NCI-H1092 treated with DMSO at 0.1 percent for 48 hours (cell line): ENCODE measurements at places on chromosomes 4 and X.

DNA sequence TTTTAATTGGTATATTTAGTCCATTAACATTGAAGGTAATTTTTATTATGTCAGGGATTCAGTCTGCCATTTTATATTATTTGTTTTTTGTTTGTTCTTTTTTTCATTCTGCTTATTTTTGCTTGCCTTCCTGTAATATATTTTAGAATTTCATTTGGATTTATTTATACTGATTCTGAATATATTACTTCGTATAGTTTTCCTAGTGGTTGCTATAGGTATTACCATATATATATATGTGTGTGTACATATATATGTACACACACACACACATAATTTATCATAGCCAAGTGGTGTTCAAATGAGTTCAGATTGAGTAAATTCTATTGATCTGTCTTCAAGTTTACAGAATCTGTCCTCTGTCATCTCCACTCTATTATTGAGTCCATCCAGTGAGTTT is 11.2 kb downstream of the CITED1 start:
- no peak for DNase-seq

GRCh38 chr4:38500433-38500832 is 163.6 kb upstream of the KLF3 start:
- DNase-seq, result no peak

GRCh38 chrX:134926864-134927263 is 63.9 kb upstream of the SMIM10 start:
- no peak for DNase-seq

- no peak for DNase-seq
Observed at GRCh38 chrX:94493405-94493804, 819.4 kb downstream of the FAM133A start.

DNA sequence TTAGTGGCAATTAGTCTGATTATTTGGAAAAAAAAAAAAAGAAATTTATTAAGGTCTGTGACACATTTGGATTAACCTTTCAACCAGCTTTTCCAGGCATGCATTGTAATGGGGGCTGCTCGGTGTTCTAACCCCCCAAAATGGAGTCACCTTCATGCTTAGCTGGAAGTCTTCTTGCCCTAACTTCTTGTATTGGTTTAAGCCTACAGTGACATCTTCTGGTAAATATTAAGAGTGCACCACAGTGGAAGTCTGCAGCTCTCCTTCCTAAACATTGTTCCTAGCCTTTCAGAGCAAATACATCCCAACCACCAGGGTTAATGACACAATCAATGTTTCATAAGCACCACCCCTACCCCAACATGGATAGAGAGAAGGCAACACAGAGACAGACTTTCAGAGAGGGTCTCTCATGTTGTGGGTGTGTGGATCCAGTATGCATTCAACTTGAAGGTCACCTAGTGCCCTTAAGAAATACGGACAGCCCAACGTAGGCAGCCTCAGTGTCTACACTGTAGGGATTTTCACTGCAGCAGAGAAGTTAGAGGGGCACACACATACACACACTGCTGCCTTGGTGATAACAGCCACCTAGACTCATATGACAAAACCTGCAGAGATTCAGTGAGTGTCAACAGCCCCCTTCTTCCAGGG is 142.9 kb upstream of the MBNL3 start:
- peak; percentile 26 for DNase-seq

DNA sequence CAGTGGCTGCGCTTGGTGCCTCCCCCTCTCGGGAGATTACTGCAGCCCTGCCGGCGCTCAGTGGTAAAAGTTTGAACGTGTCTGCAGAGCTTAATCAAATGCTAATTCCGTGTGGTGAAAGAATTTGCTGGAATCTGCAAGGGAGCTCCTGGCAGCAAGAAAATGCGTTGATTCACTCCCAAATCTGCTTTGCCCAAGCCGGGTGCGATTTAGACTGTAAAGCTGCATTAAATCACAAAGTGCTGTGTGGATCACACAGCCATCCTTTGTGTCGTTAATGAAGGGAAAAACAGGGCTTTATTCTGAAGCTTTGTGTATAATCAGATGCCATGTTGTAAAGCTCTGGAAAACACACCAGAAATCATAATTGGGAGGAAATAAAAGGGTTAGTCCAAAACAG is 444.1 kb downstream of the BCOR start:
- no peak for DNase-seq

GRCh38 chr4:65311120-65311519 is 359.2 kb downstream of the EPHA5 start:
- DNase-seq, result no peak

DNA sequence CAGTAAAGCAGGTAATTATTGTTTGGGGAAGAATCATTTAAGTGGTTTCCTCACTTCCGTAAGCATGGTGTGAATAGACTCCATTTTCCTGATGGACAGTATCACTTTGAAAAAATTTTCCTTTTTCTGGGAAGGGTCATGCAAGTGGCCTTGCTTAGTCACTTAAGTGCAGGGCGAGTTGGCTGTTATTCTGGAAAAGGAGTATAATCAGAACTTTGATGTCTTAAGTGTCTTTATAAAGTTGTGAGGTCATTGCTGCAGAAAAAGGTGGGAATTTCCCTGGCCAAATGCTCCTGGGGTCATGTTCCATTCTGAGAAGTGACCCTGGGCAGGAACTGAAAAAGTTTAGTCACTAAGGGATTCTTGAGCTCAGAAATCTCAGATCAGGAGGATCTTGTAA is 146.1 kb upstream of the OTUD4 start:
- no peak for DNase-seq

DNA sequence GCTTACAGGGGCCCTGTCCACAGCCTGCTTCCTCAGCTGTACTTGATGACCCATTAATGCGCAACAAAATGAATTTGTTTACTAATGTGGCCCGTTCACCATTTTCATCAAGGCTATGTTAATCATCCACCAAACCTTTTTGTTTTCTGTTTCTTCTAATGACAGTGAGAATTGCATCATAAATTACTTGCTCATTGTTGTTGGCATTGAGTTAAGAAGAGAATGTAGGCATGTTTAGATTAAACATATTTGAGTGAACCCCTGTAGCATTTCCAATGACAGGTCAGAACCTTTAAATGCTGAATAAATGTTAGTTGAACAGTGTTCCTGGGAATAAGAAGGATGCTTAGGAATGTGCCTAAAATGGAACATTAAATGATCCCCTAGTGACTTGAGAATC is 183.4 kb downstream of the SPRY1 start:
- no peak for DNase-seq

- DNase-seq, result peak; percentile 34
Observed at GRCh38 chr4:55758066-55758465, 61.5 kb upstream of the EXOC1L start.

- no peak for DNase-seq
Observed at GRCh38 chr4:21973850-21974249, 25.3 kb upstream of the KCNIP4 start.

DNA sequence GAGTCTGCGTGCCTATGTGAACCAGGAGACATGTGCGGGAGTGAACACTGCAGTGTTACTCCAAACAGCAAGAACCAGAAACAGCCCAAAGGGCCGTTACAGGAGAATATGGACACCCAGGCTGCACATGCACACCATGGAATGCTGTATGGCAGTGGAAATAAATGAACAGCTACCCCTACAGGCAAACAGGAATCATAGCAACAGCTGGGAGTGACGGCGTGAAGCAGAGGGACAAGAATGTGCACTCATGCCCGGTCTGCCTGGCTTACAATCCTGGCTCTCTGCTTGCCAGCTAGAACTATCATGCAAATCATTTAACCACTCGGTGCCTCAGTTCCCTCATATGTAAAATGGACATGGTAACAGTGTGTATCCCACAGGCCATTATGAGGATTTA is 16.6 kb downstream of the GPKOW start:
- DNase-seq, result peak; percentile 5

DNA sequence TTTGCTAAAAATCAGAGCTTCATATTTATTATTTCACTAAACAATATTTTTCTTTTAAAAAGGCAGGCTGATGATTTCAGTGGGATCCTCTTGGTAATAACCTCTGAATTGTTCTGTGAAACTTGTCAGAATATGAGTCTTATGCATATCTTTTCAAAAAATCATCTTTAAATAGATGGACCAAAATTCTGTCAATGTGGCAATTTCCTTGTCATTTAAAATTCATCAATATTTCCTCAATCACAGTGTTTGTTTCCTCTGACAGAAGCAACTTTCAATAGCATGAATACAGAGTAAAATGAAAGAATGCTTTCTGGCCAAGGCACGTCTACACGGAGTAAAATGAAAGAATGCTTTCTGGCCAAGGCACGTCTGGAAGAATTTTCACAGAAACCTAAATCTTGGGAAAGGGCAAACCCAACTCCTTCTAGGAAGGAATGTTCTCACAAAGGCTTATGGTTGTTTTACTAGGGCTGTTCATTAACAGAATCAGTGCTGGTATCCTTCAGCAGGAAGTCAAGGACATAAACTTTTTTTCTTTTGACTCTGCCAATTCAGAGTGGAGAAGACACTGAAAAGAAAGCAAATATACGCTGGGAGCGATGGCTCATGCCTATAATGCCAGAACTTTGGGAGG is 99.0 kb upstream of the GPR34 start:
- no peak for DNase-seq

- DNase-seq, result no peak
Observed at GRCh38 chrX:31420302-31420701, 348.5 kb upstream of the FTHL17 start.

- DNase-seq, result no peak
Observed at GRCh38 chrX:20315140-20315539, 48.4 kb upstream of the RPS6KA3 start.

- DNase-seq, result no peak
Observed at GRCh38 chrX:154327038-154327820, 31.6 kb downstream of the TKTL1 start.

DNA sequence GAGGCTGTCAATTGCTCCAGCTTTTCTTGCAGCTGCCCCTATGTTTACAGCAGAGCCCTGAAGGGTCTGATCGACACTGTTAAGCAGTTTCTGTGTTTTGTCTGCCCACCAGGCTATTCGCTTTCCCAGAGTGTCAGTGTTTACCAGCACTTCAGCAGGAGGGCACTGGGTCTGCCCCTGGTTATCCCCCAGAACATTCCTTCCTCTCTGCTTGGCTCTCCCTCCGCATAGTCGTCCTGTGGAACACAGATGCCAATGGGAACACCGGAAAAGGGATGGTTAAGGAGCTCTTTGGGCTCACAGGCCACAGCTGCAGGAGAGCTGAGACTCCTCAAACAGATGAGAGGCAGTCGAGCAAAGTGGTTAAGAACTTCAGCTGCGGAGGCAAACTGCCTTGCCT is 71.3 kb upstream of the FBXW7 start:
- DNase-seq, result peak; percentile 56

GRCh38 chr4:172874944-172875343 is 293.7 kb upstream of the GALNT7 start:
- no peak for DNase-seq

- peak; percentile 16 for DNase-seq
Observed at GRCh38 chrX:120301960-120302359, 9.3 kb downstream of the TMEM255A start.

GRCh38 chr4:98646422-98646821 is 12.0 kb downstream of the TSPAN5 start:
- DNase-seq, result no peak

DNA sequence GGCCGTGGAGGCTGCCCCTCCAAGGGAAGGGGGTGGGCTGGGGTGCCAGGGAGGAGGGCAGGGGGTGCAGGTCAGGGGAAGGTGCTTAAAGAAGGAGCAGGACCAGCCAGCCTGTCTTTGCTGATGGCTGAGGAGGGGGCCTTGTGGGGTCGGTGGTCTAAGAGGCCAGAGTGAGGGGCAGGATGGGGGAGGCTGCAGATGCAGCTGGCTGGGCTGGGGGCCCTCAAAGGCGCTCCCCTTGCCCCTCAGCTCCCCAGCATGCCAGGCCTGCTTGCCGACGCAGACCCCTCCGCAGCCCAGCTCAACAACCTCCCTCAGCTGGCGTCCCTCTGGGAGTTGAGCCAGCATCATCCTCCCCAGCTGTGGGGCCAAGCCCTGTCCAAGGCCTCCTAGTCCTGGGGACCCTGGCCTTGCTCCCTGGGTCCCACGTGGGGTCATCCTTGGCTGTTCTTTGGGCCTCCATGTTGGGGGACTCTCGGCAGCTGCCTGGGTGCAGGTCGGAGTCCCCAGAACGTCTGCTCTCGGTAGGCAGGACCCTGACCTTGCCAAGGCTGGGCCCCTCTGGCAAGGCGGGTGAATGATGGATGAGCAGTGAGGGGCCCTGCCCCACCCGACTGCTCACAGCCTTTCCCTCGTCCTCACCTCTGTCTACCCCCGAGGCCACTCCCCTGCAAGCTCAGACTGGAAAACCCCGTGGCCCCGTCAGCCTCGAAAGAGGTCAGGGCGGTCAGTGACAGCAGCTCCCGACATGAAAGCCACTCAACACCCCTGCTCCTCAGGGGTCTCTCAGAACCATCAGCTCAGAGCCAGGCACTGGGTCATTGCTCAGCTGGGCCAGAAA is 119.4 kb downstream of the FAM53A start:
- no peak for DNase-seq

DNA sequence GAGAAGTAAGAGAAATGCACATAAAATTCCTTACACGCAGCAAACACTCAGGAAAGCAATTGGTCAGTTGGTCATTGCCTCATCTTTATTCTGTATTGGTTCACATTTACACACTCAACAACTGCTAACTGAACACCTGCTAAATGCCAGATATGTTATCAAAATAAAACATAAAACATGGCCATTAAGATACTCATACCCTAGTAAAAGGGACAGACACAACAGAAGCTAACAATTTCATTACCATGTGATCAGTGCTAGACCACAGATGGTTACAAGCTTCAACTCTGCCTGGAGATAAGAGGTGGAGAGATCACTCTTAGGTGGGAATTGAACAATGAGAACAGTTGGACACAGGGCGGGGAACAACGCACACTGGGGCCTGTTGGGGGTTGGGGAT is 26.2 kb downstream of the TEC start:
- DNase-seq, result no peak

DNA sequence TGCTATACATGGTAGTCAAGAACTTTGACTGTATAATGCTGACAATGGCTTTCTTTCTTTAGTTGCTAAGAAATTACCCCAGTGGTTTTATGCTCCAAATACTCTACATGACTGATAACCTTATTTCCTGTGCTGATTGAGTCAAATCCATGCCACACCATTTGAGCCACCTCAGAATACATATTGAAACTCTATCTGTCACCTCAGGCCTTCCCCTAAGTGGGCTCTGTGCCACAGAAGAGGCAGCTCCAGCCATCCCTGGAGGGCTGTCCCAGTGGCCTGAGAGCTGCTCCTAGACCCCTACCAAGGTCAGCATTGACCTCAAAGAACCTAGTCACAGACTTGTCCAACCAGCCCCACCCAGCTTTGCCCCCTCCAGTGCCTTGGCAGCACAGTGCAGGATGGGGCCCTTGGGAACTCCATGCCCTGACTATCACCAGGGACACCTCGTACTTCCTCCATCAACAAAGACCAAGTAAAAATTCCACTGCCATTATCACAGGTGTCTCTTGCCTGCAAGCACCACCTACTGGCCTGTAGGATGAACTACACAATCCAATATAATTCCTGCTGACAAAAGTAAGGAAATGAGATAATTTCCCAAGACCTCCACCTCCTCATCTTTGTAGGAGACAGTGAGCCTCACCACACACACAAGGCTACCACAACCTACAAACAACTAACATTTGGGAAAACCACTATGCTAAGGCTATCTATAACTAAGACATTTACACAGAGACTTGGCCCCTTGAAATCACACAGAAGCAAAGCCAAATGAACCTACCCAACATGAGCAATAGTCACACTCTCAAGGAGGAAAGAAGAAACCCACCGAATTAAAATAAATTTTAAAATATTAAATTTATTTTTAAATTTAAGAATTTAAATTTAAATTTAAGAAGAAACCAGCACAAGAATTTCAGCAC is 239.9 kb downstream of the NKX6-1 start:
- peak; percentile 1 for DNase-seq
